ENCODE measurements at places on chromosomes 7 and 10.
A peak's percentile ranks its signal among the peaks of the same experiment; 100 is the strongest.

GRCh38 chr10:78045856-78046255 is 12.2 kb downstream of the RPS24 start:
- DNase-seq: no peak

DNA sequence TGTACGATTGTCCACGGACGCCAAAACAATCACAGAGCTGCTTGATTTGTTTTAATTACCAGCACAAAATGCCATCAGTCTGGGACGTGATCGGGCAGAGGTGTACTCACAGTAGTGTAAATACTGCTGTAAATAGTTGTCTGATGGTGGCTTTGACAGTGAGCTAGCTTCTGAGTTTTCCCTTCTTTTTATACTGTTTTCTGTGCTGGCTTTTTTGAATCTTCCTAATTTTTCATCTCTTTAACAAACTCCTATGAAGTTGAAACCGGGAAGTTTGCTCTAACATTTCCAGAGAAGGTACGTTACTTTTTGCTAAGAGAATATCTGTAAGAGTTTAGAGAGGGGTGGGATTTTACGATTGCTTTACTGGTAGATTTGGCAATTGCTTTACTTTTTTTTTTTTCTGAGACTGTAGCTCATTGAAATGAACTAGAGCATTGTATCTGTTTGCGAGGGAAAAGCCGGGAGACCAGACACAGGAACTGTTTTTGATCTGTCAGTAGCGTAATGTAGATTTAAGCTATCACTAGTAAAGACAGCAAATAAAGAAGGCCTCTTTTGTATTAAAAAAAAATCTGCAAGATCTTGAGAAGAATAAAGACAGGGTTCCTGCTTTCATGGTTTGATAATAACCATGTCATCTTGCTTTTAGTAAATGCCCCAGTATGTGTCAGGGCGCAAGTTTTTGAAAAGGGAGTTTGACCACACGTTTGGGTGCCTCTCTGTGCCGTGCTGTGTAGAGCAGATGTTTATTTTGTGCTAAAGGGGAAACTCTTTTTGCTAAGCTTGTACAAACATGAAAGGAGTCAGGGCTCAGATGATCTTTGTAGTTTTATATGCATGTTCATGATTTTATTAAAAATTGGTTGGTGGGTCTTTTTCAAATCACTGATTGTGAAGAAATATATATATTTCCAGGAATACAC is 712 bp downstream of the FOXP2 start:
- DNase-seq: no peak

DNA sequence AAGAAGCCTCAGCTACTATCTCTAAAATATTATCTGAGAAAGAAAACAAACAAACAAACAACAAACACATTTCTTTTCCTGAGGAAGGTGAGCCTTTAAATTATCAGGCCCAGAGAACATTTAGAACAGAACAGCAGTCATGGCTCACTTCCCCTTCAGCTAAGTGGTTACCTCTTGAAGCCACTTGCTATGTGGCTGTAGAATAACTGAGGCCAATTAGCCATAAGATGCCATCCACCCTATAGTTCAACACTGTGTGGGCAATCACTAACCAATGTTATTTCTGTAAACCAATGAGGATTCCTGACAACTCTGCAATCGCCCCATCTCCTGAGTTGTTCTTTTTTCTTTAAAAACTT is 3.7 kb upstream of the UPP1 start:
- DNase-seq: no peak

DNA sequence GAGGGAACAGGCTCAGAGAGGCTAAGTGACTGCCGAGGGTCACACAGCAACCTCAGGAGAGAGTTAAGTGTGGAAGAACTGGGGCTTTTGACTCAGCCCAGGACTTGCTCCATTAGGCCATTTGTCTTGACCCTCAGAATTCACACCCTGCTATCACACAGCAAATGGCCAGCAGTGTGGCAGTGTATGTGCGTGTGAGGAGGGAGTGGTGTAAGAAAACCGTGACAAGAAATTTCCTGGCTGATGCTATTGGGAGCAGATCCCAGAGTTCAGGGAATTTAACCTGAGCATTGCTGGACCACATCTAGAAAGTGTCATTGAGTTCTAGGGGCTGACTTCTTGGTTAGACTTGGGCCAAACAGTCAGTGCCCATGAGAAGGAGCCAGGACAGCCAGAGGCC is 18.4 kb downstream of the VWA2 start:
- DNase-seq: no peak

DNA sequence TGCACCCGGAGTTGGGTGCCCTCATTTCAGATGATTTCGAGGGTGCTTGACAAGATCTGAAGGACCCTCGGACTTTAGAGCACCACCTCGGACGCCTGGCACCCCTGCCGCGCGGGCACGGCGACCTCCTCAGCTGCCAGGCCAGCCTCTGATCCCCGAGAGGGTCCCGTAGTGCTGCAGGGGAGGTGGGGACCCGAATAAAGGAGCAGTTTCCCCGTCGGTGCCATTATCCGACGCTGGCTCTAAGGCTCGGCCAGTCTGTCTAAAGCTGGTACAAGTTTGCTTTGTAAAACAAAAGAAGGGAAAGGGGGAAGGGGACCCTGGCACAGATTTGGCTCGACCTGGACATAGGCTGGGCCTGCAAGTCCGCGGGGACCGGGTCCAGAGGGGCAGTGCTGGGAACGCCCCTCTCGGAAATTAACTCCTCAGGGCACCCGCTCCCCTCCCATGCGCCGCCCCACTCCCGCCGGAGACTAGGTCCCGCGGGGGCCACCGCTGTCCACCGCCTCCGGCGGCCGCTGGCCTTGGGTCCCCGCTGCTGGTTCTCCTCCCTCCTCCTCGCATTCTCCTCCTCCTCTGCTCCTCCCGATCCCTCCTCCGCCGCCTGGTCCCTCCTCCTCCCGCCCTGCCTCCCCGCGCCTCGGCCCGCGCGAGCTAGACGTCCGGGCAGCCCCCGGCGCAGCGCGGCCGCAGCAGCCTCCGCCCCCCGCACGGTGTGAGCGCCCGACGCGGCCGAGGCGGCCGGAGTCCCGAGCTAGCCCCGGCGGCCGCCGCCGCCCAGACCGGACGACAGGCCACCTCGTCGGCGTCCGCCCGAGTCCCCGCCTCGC is at the start of gene EGFR:
Gene EGFR, plus strand, starts transcription at position 657 of the 830 bp plus-strand sequence. CDS start 261 bp downstream, outside the sequence.
- DNase-seq: peak; percentile 18

DNA sequence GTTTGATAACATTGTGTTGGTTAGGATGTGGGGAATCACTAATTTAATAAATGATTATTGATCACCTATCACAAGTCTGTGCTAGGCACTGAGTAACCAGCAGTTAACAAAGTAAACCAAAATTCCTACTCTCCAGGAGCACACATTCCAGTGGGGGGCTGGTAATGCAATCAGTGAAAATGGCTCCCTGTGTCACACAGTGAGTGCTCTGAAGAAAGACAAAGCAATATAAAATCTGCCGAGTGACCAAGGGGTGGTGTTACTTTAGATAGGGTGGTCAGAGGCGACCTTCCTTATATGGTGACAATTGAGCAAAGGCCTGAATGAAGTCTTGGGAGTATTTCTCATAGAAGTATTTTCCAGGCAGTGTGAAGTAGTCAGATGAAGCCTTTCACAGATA is 13.6 kb upstream of the SMC3 start:
- no peak for DNase-seq

DNA sequence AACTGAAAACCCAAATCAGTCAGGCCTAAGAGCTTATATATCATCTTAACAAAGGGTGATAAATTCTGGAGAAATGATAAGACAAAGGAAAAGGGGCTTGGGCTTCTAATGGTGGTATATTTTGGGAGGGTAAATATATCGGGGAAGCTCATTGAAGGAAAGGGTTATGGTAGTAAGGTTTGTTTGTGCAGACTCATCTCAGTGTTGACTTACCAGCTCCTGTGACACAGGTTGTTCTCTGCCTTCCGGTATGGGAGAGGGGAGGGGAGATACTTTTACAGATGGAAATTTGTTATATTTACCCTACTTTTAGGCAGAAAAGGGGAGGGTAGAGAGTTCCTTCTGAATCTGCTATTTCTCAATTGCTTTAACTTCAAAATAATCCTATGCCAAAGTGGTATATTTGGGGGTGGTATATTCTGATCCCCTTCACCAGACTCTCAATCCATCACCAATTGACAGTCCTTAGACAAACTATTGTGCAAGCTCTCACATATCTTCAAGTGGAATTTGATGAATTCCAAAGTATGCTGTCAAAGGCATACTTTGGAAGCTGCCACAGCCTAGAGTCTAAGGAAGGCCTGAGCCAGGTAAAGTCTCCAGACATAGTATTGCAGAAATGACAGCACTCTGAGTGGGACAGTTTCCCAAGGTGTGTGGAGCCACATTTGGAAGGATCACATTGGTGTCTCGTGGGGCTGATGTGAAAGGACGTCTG is 13.3 kb upstream of the PAPSS2 start:
- DNase-seq: no peak

DNA sequence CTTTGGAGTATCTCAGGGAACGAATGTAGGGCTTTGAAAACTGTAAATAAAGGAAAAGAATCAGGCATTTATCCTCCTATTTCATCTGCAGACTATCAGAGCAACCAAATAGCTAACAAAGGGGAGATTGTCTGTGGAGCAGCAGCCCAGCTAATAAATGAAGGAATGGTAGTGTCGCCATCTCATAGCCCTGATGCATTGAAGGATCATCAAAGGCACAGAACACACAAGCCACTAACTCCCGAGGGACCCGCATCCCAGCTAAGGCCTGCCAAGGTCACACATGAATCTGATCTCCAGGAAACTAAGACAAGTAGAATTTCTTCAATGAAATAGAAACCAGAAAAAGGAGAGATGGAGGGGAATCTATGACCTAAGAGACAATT is 38.2 kb downstream of the CALML5 start:
- DNase-seq: no peak

GRCh38 chr10:71742301-71743088 is 22.9 kb upstream of the C10orf105 start:
- DNase-seq: no peak

GRCh38 chr10:79405221-79405994 is 40.0 kb downstream of the ZCCHC24 start:
- DNase-seq: no peak

- no peak for DNase-seq
These were observed 2.2 kb downstream of the GPRIN2 start for GRCh38 chr10:46554166-46554781.

- DNase-seq: no peak
These were observed 467.4 kb downstream of the TYW1 start for GRCh38 chr7:67463983-67464382.

DNA sequence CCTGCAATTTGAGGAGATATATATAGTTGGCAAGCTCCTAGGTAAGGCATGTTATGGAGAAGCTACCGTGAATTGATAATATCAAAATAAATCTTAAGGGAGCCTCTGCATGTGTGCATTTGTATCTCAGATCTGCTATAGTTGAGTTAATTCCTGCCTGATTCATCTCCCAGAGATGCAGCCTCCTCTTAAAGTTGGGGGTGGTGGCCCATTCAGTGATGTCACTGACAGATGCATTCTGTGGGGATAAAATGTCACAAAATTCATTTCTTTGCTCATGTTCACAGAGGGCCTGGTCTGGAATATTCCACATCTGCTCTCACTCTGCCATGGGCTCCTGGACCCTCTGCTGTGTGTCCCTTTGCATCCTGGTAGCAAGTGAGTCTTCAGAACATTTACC is 185.8 kb upstream of the PRSS1 start:
- DNase-seq: no peak

- DNase-seq: no peak
These were observed 48.5 kb upstream of the CFAP46 start for GRCh38 chr10:132990684-132991545.

DNA sequence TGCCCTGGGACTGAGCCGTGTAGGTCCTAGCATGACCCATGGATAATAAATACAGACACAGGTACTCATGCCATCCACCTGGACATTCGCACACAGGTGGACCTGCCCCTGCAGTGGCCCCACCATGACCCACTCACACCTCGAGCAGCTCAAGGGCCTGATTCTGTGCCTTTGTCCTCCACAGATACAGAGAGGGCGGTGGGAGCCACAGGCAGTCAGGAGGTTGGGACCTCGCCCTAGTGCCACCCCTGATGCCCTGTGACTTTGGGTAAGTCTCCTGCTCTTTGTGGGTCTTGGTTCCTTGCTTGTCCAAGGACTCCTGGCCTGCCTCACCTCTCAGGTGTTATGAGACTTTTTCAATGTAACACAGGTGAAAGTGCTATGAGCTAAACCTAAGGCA is 42.9 kb downstream of the C10orf120 start:
- no peak for DNase-seq

GRCh38 chr7:151385626-151386300 is 24.1 kb downstream of the WDR86 start:
- DNase-seq: no peak

- no peak for DNase-seq
These were observed 46.6 kb downstream of the ATXN7L1 start for GRCh38 chr7:105829681-105830322.

- DNase-seq: no peak
These were observed 33.4 kb downstream of the FAM241B start for GRCh38 chr10:69663369-69663947.

- no peak for DNase-seq
These were observed 60.5 kb downstream of the PWWP2B start for GRCh38 chr10:132457328-132458070.

DNA sequence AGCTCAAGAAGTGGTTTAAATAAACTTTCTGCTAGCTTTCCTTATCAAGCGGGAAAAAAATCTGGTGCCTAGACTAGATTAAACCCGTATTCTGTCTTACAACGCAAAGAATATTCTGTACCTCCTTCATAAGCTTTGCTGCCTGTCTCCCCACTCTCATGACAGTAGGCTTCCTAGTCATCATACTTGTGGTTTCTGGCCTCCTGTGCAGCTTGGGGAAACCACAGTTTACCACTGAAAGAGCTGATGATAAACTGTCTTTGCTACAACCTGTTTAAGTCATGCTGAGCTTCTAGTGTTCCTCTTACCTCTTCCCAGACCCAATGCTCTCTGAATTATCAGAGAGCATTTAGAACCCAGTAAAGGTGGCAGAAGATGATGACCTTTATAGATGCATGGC is 55.0 kb downstream of the PODXL start:
- DNase-seq: no peak

GRCh38 chr10:118662228-118663035 is 67.0 kb upstream of the PRLHR start:
- DNase-seq: no peak

DNA sequence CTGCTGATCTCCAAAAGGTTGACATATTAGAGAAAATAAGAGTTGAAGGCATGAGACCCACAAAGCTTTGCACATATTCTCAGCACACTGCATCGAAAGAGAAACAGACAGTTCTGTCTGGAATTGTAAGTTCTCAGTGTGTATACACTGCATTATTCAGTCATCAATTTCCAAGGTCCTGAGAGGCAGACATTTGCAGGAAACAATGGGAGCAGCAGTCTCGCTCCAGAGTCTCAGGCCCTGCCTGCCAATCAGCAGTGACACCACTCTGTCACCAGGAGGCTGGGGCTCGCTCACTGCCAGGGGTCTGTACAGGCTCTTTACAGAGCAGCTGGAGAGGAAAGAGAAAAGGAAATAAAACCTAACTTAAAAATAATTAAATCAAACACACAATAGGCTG is 36.3 kb downstream of the JAZF1 start:
- peak; percentile 11 for DNase-seq

Measured in C1 segment of cervical spinal cord (tissue), 14 donors.